ENCODE measurements at places on chromosomes 16 and 17.

DNA sequence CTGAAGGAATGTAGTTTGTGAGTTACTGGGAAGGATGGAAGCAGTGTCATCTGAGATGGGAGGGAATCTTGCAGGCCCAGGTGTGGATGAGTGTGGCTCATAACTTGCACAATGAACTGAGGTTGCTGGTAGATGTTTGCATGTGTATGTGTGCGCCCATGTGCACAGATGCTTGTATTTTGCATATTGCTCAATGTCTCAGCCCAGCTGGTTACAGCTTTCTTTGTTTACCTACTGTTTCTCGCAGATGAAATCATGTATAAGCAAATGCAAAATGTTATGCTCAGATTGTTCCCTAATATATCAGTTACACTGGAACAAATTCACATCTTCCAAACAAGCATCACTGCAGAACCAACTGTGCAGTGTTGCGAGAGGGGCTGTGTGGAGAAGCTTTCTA lies 452.2 kb upstream of the EEF2KMT start:
- no peak for DNase-seq

- DNase-seq = no peak
Observed at GRCh38 chr16:63568164-63568563, 1531.9 kb upstream of the CDH8 start.

GRCh38 chr16:22317625-22318024 lies 20.4 kb downstream of the POLR3E start:
- no peak for DNase-seq

DNA sequence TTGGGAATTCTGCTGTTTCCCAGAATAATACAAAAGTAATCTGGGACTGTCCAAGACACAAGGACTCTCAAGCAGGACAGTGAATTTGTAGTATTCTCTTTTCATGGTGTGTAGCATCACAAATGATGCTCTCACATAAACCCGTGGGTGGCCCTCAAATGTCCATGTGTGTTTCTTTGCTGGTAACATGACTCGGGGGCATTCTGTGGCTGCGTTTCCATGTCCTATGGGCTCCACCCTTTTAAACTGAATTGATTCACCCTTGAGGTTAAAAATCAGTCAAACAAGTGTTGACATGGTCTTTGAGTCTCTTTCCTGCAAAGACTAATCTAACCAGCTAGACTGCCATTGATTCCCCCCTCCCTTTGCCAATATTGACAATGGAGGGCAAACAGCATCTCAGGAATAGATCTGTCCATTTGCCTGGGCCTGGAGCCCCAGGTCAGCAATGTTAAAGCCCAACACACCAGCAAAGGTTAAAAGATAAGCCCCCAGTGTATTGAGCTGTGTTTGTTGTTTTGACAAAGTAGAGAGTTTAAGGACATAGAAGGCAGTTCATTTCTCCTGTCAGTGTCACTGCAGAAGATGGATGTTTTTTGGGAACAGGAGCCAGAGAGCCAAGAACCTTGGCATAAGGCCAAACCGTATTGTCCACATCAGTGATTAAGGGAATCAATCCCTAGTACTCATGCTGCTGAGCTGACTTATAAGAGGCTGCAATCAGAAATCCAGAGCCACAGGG lies 117.1 kb upstream of the COX10 start:
- no peak for DNase-seq

GRCh38 chr17:67801626-67802175 lies 23.6 kb upstream of the BPTF start:
- no peak for DNase-seq

- no peak for DNase-seq
Observed at GRCh38 chr16:10921536-10922327, 20.5 kb downstream of the DEXI start.

- no peak for DNase-seq
Observed at GRCh38 chr16:22732400-22732799, 81.6 kb upstream of the HS3ST2 start.

GRCh38 chr17:20262226-20263114 lies 204.9 kb downstream of the LGALS9B start:
- no peak for DNase-seq

DNA sequence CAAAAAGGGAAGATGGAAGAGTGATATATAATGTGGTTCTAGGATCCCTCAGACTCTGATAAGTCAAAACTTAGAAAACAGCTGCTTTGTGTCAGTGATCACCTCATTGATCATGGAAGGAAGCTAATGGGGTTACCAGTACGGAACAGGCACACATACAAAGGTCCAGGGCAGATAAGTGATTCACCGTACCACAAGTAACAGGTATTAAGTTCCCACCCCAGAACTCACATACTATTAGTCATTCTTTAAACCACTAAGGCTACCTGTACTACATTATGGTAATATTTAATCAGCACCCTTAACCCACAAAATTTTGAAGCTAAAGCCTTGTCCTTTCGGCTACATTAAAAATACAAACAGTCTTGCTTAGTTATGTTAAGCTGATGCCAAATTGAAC lies 17.4 kb downstream of the RNF43 start:
- no peak for DNase-seq

DNA sequence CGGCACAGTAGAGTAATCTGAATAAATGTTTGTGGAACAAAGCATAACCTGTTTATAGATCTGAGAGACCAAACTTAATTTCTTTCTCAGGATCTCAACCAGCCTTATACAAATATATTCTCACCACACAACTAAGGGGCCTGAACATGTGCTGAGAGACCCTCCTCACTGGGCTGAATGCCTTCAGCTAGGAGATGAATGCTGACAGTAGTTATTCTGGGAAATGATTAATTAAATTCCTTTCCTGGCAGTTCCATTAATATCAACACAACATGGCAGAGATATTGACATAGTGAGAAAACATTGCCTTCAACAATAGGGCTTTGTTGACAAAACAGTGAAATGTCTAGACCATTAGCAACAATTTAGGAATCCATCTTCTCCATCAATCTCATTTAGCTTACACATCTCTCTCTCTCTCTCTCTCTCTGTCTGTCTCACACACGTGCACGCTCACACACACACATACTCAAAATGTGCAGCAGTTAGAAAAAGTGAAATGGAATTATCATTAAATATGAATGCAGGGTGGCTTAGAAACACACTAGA lies 780.8 kb upstream of the CDH8 start:
- DNase-seq = no peak

DNA sequence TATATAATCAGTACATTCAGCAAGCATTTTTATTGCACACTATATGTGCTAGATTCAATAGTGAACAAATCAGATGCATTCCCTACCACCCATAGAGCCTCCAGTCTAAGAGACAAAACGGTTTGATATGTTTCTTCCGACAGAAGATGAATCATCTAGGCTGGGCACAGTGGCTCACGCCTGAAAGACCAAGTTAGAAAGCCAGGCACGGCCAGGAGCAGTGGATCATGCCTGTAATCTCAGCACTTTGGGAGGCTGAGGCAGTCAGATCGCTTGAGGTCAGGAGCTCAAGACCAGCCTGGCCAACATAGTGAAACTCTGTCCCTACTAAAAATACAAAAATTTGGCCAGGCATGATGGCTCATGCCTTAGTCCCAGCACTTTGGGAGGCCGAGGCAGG lies 18.3 kb upstream of the COPRS start:
- no peak for DNase-seq

DNA sequence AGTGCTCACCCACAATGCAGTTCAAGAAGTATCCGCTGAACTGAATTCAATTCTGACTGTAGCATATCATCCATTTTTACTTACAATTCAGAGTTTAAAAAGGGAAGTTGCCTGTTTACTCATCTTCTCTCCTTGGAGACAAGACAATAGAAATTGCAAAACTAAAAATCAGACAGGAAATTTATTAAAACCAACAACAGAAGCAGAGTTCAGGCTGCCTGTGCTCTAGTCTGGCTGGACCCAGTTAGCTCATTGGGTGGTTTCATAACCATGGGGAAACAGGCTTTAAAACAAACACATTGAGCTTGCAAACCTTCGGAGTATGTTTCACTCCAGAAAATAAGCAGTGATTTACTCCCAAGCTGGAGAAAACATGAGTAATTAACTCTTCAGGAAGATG lies 321.4 kb downstream of the GRIN2A start:
- DNase-seq = no peak

DNA sequence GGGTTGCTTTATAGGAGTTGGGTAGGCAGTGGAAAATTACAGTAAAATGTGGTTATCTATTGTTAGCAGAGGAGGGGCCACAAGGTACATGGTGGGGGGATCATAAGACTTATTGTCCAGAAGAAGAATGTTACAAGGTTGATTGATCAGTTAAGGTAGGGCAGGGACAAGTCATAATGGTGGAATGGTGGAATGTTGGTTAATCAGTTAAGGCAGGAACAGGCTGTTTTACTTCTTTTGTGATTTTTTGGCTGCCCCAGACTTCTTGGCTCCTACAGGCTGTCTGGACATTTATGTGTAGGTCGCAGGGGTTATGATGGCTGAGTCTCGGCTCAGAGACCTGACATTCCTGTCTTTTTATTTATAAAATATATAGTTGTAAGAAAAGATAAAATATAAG lies 2277.1 kb downstream of the TP53TG3F start:
- no peak for DNase-seq

GRCh38 chr17:28901866-28902818 lies 737 bp downstream of the DHRS13 start:
- DNase-seq = peak; percentile 37

GRCh38 chr16:4580250-4580649 lies 24.1 kb downstream of the C16orf96 start:
- no peak for DNase-seq

Data from CD4-positive, alpha-beta T cell (primary cell).